Midbrain (tissue), 1 donor: ENCODE measurements at places on chromosomes 7 and 10.

DNA sequence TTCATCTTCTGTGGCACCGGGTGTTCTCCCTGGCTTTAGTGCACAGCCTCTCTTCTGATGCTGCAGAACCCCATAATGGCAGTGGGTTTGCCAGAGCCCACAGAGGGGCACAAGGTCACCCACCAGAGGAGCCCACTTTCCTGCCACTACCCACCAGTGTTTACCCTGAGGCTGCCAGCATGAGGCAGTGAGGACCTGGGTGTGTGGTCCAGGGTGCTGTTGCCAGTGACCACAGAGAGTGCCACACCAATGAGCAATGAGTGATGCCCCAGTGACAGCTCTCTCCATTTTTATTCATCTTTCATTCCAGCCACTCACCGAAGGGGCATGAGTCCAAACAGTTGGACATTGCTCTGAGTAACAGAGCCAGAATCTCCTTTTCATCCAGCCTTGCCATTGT is 34.8 kb downstream of the MTURN start:
- DNase-seq, result no peak

DNA sequence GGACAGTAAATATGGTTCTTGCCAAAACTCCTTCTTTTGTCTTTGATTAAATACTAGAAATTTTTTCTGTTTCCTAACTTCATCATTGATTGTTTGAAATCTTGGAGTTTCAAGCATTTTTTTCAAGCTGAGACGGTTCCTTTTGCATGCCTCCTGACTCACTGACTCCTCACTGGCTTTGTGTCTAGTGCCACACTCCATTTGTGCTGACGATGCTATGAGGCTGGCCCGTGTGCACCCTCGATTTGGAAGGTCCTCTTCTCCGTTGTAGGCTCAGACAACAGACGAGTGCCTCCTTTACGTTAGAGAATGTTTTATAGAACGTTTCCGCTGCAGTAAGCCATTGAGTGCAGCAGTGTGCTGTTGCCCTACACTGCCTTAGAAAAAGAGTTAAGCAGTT is 10.8 kb upstream of the CSGALNACT2 start:
- DNase-seq, result no peak

GRCh38 chr10:67224553-67224952 is 298.7 kb downstream of the LRRTM3 start:
- no peak for DNase-seq

GRCh38 chr7:143967398-143967797 is 12.8 kb downstream of the OR2F1 start:
- DNase-seq, result no peak

- no peak for DNase-seq
These were observed 130.5 kb upstream of the HABP2 start for GRCh38 chr10:113422371-113422770.

DNA sequence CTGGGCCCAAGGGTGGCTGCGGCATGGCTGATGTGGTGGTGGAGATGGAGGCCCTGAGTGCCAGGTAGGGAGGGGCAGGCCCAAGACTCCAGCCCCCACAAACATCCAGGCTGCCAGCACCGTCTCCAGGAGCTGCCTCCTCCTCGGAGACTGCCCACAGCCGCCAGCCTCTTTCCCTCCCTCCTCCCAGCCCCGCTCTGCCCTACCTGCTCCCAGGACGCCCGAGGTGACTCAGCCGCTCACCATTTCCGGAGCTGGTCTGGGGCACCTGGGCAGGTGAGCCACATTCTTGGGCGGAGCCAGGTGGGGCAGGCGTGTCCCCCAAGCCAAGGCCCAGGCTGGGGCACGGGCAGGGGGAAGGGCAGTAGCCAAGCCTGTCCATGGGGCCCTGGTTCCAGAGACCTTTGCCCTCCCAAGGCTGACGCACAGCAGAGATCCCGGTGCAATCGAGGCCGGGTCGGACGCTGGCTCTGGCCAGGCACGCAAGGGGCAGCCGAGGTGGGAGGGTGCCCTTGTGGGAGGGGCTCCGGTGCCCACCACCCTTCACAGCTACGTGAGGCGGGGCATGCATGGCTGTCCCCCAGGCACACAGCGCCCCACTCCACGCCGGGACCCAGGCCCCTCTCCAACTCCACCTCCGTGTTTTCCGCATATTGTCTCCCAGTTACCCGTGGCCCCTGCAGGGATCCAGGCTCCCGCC is 8.8 kb downstream of the ADAP1 start:
- DNase-seq, result no peak

DNA sequence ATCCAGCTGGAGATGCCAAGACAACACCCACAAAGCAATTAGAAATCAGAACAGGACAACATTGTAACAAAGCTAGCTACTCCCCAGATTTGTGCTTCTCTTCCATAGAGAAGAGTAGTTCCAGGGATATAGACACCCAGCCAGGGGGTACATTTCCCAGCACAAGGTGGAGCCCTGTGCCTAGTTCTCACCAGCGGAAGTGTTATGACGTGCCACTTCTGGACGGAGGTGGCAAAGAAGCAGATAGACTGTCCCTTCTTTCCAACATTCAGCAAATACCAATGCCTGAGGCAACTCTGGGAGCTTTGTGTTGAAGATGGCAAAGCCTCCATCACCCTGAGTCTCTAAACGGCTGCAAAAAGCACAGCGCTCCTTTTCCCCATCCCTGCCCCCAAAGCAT is 23.4 kb upstream of the GSAP start:
- peak; percentile 62 for DNase-seq

GRCh38 chr7:48053736-48054135 is 18.4 kb downstream of the C7orf57 start:
- no peak for DNase-seq

DNA sequence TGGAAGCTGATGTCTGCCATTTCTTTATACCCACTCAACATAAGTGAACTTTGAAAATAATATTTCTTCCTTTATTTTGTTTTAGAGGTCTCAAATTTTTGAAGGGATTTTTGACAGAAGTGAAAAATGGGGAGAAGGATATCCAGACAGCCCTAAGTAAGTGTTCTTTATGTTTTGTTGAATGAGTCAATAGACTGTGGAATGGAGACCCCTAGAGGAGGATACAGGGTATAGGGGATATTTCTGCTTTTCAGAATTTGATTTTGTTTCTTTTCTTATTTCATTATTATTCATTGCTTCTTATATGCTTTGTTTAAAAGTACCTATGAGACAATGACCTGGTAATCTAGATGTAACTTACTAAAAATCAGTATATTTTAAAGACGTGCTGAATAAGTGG is 34.4 kb downstream of the PLEKHA8 start:
- peak; percentile 21 for DNase-seq

DNA sequence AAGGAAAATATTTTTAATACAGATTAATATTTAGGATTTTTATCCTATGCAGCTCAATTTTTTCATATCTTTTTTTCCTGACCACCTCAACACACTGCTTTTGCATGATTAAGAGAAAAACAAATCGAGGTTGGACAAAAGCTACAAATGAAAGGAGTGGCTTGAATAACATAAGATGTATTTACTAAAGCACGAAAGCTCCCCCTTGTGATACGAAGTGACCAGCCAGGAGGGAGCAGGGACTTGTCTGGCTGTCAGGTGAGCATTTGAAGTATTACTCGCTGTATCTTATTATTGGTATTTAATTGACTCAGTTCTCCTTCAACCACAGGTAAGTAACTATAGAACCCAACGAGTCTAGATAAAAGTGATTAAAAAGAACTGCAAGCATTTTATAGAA is 265.2 kb upstream of the PHF14 start:
- DNase-seq, result peak; percentile 4

- DNase-seq, result no peak
These were observed 144.7 kb upstream of the LYZL2 start for GRCh38 chr10:30774261-30774660.

GRCh38 chr7:39051279-39051678 is 73.6 kb downstream of the POU6F2 start:
- no peak for DNase-seq

- DNase-seq, result no peak
These were observed 26.4 kb upstream of the ANKRD1 start for GRCh38 chr10:90947030-90947960.

DNA sequence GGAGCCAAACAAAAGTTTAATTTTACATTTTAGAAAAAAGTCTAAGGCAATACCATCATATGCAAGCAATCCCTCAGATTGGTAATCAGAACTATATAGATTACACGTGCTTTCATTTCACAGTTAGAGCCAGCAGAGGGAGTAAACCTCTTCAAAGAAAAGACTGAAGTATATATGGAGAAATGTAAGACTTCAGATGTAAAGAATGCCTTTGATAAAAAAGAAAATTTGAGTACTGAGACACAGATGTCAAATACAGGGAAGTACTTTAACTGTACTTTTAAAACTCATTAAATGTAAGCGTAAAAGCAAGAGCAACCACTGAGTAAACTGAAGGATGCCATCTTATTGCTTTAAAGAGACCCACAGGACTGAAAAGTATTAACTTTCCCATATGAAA is 101.4 kb upstream of the FAM133B start:
- DNase-seq, result peak; percentile 23

DNA sequence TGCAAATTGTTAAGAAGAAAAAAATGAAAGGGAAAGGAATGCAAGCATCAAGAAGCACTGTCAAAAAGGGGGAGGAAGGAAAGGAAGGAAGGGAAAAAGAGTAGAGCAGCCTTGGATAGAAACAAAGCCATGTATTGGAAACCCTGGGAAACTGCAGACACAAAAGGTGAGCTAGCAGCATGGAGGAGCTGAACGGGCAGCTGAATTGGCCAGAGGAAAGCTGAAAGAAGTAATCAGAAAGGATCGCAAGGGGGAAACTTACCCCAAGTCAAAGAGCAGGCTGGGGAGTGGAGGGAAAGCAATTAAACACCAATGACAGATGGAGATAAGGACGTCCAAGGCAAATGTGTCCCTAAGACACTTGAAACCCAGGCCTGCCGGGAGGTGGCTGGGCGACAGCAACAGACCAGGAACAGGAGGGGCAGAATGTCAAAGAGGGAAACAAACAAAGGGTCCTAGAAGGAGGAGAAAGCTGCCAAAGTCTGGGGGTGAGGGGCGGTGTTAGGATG is 93.8 kb upstream of the SVIL start:
- no peak for DNase-seq

GRCh38 chr7:104980440-104980839 is 33.6 kb upstream of the KMT2E start:
- no peak for DNase-seq

- no peak for DNase-seq
These were observed 168.3 kb upstream of the SP8 start for GRCh38 chr7:20954711-20955619.

GRCh38 chr7:100400656-100401055 is 27.4 kb downstream of the PILRA start:
- no peak for DNase-seq

DNA sequence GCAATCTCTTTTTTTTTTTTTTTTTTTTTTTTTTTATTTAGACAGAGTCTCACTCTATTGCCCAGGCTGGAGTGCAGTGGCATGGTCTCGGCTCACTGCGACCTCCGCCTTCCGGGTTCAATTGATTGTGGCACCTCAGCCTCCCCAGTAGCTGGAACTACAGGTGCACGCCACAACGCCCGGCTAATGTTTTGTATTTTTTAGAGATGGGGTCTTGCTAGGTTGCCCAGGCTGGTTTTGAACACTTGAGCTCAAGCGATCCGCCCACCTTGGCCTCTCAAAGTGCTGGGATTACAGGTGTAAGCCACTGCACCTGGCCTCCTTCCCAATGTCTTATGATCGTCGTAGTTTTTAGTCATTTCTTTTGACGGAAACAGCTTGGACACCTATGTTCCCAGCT is 6.6 kb upstream of the ZNF853 start:
- DNase-seq, result no peak

GRCh38 chr7:151808400-151809145 is 68.3 kb downstream of the PRKAG2 start:
- no peak for DNase-seq

DNA sequence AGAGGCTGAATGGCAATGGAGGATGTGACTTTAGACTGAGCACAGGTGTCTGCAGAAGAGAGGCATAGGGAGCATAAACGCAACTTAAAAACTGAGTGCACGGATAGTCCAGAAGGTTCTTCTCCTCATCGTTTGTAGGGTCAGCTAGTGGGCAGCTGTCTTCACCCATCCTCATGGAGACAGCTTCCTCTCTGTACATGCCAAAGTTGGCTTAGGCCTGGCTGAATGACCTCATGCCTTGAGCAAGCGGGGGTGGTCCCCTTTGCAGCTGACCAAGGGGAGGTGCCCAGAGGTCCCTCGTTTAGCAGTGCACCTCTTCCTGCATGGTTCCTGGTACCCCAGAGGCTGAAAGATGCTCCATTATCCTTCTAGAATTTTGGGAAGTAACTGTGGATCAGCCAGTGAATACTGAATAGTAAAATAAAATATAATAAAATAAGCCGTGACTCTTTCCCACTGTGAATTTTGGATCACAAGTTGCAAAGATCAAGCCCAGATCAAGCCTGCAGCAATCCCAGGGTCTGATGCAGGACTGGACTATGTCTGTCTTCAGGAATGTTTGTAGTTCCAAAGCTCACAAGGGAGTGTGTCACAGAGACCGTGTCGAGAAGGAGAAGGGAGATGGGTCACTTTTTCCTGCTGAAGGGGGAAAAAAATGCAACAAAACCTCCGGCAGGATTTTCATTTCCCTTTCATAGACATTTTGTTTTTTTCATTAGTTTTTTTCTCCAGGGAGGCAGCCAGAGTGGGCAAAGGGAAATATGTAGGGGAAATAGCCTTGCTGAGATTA is 295.3 kb upstream of the MKI67 start:
- no peak for DNase-seq

DNA sequence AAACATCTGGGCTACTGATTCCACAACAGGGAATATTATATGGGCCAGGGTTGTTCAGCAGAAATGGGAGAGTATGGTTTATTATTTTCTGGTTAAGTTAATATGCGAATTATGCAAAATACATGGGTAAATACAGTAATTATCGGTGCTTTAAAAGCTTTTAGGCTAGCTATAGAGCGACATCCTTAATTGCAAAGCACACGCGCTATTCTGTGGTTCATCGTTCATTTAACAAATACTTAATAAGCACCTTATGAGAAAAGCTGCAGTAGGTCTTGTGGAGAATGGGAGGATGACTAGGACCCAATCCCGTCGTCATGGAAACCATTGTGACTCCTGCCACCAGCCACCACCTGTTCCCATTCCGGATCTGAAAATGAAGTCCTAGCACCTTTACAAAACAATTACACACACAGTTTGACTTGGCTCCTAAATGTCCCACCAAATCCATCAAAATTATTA is 623 bp upstream of the CEP41 start:
- peak; percentile 52 for DNase-seq

GRCh38 chr7:7185371-7185989 is 3.1 kb downstream of the C1GALT1 start:
- no peak for DNase-seq
